AG04449 (cell line): ENCODE measurements at places on chromosomes 7 and 10.

DNA sequence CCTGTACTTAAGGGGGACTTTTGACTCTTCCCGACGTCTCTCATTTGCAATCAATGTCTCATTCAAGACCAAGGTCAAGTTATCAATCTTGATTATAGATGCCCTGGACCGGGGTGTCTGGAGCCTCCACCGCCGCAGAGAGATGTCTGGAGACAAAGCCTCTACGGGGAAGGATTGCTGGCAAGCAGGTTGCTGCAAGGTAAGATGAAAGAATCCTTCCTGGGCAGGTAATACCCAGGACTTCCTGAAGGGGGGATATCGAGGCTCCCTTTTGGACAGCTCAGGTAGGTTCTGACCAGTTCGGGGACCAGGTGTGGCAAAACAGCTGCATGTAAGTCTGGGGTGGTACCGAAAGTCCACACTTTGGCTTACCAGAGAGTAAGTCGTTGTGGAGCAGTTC is 12.5 kb upstream of the CUX1 start:
- no peak for DNase-seq

DNA sequence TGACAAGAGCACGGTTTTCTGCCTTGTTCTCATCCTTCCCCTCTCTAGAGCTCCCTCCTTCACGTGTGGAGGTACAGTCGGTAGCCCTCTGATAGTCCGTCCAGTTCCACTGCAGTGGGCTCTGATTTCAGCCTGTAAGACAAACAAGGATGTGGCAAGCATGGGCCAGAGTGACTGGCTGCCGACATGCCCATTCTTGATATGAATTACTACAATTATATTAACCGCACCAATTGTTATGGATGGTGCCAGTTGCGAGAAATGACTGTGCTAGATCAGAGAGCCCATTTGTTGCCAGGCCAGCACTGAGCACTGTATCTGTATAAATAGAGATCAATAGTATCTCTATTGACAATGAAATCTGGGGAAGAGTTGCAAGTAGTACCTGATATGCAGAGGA is 146.6 kb downstream of the CHN2 start:
- no peak for DNase-seq

GRCh38 chr10:113442336-113442735 is 110.5 kb upstream of the HABP2 start:
- no peak for DNase-seq

- no peak for DNase-seq
Measured at GRCh38 chr7:18552316-18552916, 56.9 kb downstream of the HDAC9 start.

GRCh38 chr7:82051601-82052000 is 281.8 kb upstream of the HGF start:
- no peak for DNase-seq

DNA sequence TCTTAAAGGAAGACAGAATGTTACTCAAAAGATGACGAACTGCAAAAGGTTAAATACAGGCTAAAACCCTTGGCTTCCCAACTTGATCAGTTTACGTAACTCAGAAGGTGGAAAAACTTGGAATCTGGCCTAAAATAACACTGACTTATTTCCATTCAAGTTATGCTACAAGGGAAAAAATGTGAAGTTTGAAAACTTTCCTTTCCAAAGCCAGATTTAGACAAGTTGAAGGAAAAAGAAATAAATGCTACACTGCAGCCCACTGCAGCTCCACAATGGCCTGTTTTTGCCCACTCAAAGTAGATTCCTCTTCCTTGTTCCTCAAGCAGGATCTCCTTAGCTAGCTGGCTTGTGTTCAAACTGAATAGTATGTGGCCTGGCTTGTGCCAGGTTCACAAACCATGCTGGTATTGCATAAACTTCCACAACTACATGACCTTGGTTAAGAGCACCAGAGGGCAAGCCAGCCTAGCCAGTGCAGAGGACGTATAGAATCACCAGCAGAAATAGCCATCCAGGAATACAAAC is 166.2 kb downstream of the CPEB3 start:
- DNase-seq, result peak; percentile 40

- DNase-seq, result no peak
Measured at GRCh38 chr10:103713676-103714075, 141.7 kb downstream of the SH3PXD2A start.

DNA sequence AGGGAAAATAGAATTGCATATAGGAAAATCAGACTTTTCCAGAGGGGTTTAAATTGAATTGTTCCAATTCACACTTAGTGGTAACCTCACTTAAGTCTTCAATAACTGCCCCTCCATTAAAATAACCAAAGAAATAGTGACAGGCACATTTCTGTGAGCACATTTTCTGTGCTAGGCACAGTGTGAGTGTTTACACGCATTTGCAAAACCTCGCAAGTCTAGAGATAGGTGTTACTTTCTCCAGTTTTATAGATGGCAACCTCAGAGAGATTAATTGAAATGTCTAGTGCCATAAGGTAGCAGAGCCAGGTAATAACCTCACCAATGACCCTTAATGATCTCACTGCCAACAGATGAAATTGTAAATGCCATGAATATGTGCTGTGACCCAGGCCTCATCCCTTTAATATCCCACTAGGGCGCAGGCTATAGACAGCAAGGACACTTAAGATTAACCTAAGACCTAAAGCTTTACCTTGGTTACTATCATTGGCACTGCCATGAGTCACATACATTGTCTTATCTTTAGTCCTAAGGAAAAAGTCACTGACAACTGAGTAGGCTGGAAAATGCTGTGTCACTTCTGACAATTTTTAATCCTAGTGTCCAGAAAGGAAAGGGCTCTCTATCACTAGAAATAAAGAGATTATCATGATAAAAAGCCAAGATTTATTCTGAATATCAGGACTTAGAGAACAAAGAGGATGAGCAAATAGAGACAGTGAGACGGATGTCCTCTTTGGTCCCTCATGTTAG is 187.8 kb downstream of the PPP1R17 start:
- no peak for DNase-seq

- DNase-seq, result no peak
Measured at GRCh38 chr10:3919709-3920308, 134.8 kb upstream of the KLF6 start.

DNA sequence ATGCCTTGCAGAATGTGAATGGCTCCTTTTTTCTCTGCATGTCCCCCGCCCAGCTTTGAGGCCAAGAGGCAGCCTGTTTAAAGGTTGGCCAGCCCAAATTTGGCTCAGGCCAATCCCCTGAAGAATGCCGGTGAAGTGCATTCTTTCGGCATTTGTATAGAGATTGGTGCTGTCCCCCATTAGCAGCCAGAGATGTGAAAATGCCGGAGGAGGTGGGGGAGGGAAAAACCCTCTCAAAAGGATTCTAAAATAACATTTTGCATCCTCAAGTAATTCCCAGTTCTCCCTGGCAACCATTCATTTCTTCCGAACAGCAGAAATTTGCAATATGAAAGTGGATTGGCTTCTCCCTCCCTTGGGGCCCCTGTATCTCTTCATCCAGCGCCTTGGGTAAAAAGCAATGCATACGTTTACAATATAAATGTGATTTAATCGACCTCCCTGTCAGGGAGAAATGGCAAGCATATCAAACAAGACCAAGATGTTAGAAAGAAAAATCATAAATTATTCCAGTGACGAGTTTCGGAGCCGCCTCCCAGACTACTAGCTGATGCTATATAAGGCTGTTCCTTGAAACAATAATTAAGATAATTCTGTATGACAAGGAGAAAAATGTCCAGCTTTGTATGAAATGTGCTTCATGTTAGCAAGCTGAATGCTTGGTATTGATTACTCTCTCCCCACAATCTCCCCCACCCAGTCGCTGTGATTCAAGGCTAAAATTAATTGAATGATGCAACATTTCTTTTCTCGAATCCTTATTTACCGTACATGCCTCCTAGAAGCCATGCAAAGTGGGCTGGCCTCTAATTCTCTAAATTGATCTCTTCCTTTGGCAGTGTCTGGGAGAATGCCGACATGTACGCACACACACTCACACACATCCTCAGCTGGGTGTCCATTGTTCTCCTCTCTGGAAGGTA is 323.7 kb downstream of the RPS24 start:
- DNase-seq, result no peak

DNA sequence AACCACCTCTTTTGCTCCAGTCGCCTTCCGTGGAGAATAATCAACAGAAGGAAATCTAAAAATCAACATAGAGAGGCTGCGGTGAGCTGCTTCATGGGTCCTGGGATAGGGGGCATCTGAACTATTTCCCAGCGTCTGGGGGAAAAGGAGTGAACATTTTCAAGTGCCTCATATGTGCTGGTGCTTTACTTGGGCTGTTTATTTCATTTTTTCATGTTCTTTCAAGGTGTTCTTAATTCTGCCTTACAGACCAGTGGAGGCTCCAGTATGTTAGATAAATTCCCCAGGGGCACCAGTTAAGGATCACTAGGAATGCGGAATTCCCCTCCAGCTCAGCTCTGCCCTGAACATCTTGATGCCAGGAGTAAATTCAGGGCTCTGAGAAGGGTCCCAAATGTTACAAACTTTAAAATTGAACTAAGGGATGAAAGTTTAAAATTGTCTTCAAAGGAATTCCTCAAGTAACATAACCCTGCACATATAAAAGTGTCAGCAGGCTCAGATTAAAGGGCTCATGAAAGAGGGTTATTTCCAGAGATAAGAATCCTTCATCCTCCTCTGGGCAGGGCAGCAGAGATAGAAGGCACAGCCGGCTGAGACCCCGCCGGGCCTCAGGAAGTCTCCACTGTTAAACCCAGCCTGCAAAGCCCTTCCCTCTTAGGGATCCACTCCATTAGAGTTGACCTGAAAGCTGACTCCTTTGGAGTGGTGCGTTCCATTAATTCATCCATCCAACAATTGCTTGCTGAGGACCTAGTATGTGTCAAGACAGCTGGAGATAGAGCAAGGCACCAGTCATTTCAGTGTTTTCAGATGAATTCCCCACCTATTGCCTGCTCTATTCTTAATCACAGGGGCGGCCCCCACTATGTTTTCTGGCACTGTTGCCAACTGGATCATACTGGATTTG is 345.8 kb downstream of the KCNMA1 start:
- peak; percentile 41 for DNase-seq

DNA sequence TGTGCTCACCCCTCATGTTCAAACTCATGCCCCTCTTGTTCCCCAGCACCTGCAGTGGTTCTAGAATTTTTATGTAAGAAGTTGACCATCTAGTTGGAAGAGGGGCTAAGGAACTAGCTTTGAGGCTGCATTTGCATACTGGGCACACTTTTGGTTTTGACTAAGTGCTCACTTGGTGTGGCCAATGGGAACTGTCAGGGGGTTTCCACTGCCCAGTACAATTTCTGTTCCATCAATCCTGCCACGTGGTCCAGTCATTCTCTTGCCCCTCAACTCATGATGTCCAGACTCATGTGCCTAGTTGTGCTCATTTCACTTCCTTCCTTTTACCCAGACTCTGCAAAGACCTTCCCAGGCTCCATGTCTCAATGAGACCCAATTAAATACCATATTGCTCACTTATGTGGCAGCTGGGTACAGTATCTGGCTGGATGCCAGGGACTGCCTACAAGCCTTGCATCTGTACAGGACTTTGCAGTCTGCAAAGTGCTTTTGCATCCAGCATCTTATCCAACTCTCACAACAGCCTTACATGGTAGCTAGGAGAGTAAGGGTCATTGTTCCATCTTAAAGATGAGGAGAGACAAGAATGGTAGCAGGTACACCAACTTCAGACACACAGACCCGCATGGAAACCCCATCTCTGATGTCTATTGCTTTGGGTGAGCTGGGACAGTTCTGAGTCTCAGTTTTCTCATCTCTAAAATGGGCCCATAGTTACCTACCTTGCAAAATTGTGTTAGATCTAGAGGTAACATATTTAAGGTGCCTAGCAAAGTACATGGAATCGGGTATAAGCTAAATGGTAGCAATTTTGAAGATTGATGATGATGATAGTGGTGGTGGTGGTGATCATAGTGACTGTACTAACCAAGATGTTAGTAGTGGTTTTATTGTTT is 30.1 kb upstream of the KCNMA1 start:
- no peak for DNase-seq

DNA sequence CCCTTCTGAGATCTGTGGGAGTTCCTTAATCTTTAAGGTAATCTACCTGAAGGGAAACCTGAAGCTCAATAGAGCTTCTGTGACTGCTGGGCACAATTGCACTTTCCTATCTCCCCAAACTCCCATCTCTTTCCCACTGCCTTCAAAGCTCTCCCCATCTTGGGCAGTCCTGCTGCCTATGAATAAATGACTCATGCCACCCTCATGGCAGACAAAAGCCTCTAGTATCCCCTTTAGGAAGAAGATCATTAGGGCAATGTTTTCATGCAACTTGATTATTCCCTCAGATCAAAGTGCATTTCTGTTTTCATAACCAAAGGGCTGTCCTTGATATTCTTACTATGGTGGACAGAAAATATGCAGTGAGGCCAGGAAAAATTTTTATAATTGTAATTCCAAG is 704.9 kb upstream of the LRRN3 start:
- no peak for DNase-seq

DNA sequence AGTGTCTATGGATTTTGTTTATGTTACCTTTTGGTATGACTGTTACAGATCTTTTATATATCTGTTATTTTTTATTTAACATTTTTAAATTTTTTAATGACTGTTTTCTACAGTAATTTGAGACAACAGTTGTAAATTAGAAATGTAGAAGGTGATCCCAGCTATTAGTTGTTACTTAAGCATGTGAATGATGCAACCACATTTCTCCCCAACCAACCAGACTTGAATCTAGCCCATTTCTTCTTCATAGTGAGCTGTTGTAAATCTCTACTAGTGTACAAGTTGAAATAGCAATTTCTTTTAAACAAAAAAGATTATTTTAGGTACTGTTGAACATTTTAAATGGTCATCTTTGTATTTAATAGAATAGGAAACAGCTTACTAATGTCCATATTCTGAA is 18.0 kb downstream of the TMEM106B start:
- DNase-seq, result peak; percentile 26

GRCh38 chr7:78296644-78297371 is 498.2 kb downstream of the PHTF2 start:
- DNase-seq, result no peak

- no peak for DNase-seq
Measured at GRCh38 chr7:84245835-84246234, 51.2 kb upstream of the SEMA3A start.

DNA sequence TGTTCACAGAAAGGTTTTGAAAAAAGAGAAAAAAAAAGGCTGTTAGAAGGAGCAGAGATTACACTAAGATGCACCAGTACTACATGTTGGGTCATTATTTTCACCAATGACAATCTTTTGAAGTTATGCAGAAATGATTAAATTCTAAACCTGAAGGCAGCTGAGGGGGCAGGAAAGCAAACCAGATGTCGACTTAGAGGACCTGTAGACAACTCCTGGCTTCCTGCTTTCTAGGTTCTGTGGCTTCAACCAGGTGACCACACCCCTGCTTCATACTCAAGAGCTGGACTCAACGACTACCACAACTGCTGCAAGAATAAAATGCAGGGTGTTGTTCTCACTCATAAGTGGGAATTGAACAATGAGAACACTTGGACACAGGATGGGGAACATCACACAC is 30.0 kb downstream of the MYOF start:
- DNase-seq, result no peak
